ENCODE measurements at places on chromosomes 2 and 18.

GRCh38 chr2:77629539-77629938, 107.4 kb upstream of the LRRTM4 start:
- H3K36me3 ChIP-seq: no peaks in the 10 kb centered on the region
- no peak for DNase-seq
- no peak overlapping the region for H3K4me3 ChIP-seq
- no peaks in the 10 kb centered on the region for H3K4me1 ChIP-seq
- H3K27me3 ChIP-seq: no peaks in the 10 kb centered on the region

- DNase-seq: no peak
- no peak overlapping the region for H3K27ac ChIP-seq
- H3K4me3 ChIP-seq: no peak overlapping the region
- no peaks in the 10 kb centered on the region for H3K36me3 ChIP-seq
- H3K27me3 ChIP-seq: no peaks in the 10 kb centered on the region
- no peaks in the 10 kb centered on the region for H3K4me1 ChIP-seq
Measured at GRCh38 chr18:36176177-36176584, 11.1 kb upstream of the MOCOS start.

- H3K27me3 ChIP-seq: no peaks in the 10 kb centered on the region
- H3K4me3 ChIP-seq: no peak overlapping the region
- no peaks in the 10 kb centered on the region for H3K36me3 ChIP-seq
- DNase-seq: no peak
Measured at GRCh38 chr18:3340015-3340681, 78.2 kb downstream of the MYL12B start.

DNA sequence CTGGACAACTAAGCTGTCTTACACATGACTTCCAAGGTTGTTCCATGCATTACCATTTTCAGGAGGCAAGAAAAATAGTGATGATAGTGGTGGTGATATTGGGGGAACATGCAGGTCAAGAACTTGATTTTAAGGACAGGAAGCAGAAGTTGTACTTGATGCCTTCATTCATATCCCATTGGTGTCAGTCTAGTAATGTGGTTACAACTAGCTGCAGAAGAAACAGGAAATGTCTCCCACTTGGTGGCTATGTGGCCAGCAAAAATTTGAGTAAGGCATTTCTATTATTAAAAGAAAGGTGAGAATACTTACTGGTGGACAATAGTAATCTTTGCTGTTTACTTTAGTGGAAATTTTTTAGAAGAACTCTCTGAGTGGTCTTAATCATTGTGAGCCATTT, 103.4 kb downstream of the ALMS1 start:
- H3K36me3 ChIP-seq: no peaks in the 10 kb centered on the region
- DNase-seq: peak; percentile 15
- no peaks in the 10 kb centered on the region for H3K4me1 ChIP-seq
- no peak overlapping the region for H3K4me3 ChIP-seq
- H3K27ac ChIP-seq: no peak overlapping the region
